Mammary epithelial cell (primary cell): ENCODE measurements at places on chromosomes 4 and X.

- DNase-seq = peak; percentile 90
Observed at GRCh38 chr4:70583952-70584834, 7.9 kb upstream of the AMBN start.

DNA sequence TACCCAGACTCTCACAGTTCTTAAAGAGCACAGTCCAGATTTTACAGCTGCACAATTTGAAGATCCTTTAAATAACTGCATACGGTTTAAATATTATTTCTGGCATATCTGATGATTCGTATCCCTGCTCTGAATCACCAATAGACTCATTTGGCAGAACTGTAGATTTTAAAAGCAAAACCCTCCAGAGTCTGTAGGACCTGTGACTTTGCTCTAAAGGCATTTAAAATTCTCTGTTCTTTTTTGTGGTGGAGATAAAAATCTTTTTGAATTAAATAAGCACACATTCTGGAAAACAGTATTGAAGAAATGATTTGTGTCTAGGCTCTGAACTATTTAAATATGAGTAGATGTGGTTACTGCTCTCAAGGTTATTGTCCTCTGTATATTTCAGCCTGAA, 246.2 kb upstream of the PITX2 start:
- no peak for DNase-seq

- DNase-seq = no peak
Observed at GRCh38 chr4:133929531-133930239, 271.9 kb downstream of the PABPC4L start.

DNA sequence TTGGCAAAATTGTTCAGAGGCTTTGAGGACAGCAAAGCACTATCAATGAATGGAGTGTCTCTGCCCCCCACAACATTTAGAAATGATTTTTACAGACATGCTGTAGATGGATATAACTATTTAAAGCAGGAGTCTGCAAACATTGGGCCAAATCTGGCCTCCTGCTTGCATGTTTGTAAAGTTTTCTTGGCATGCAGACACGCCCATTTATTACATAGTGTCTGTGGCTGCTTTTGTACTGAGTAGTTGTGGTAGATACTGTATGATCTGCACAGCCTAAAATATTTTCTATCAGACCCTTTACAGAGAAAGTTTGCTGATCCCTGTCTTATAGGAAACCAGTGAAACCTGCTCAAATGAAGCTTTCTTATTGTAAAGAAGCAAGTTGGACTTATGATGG, 45.5 kb upstream of the PHEX start:
- DNase-seq = no peak

GRCh38 chr4:123346330-123346940, 50.2 kb upstream of the SPRY1 start:
- no peak for DNase-seq

- peak; percentile 23 for DNase-seq
Observed at GRCh38 chr4:77600521-77601451, 4.8 kb upstream of the CXCL13 start.
